ENCODE measurements at places on chromosomes 7 and 10.

DNA sequence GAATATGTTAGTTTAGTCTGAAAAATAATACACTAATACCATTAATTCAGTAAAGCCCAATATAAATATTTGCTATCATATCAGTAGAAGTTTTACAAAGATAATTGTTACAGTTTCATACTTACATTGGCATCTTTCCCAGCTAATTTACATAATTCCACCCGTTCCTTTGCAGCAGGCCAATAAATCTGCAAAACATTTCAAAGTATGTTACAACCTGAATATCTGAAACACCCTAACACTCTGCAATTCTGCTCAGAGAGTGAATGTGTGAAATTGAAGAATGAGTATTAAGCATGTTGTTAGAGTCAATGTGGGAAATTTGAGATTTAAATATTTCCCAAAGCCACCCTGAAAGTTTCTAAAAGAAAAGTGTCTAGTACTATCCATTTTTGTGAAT, 105.5 kb downstream of the SEMA3D start:
- no peak for DNase-seq

- DNase-seq = no peak
Measured at GRCh38 chr7:17140406-17140805, 158.0 kb upstream of the AHR start.

- no peak for DNase-seq
Measured at GRCh38 chr10:131746785-131747184, 154.0 kb upstream of the PPP2R2D start.

GRCh38 chr10:30929901-30930520, 101.7 kb downstream of the ZNF438 start:
- DNase-seq = no peak

GRCh38 chr7:5559576-5560240, 136.1 kb upstream of the TNRC18 start:
- no peak for DNase-seq

- DNase-seq = no peak
Measured at GRCh38 chr10:88920986-88921593, 31.5 kb downstream of the ACTA2 start.

GRCh38 chr7:89837515-89837914, 316.8 kb upstream of the STEAP1 start:
- no peak for DNase-seq

- DNase-seq = no peak
Measured at GRCh38 chr7:27158436-27159265, 2.2 kb upstream of the HOXA7 start.

- no peak for DNase-seq
Measured at GRCh38 chr7:80932536-80932935, 13.7 kb upstream of the SEMA3C start.

GRCh38 chr7:89772276-89772675, 382.0 kb upstream of the STEAP1 start:
- no peak for DNase-seq

DNA sequence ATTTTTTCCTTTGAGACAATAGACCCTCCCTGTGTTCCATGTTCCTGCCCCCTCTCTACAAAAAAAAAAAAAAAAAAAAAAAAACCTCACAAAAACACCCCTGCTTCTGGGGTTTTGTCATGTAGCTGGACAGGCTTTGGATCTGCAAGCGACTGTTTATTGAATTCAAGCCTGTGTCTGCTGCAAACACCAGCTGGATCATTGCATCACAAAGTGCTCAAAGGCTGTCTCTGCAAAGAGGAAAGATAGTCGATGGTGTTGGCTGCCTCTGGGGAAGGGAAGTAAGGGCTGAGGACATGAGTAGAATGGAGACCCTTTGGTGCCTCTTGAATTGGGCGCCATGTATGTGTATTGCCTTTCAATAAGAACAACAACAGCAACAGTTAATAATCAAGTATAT, 471.2 kb downstream of the PLXNA4 start:
- no peak for DNase-seq

DNA sequence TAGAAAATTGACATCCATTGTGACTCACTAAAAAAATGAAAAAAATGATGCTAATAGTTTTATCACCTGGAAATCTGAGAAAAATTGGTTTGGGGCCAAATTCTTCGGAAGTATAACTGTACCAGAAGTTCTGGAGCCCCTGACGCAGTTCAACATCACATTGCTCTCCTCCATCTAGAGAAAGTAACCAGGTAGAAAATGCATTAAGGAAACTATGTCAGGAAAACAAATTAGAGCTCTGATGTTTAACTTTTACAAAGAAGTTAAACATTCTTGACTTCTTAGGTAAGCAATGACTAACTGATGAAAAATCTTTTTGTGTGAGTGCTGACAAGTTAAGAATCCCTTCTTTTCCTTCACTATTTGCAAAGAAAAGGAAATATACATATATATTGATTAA, 61.1 kb upstream of the TMEM196 start:
- no peak for DNase-seq

DNA sequence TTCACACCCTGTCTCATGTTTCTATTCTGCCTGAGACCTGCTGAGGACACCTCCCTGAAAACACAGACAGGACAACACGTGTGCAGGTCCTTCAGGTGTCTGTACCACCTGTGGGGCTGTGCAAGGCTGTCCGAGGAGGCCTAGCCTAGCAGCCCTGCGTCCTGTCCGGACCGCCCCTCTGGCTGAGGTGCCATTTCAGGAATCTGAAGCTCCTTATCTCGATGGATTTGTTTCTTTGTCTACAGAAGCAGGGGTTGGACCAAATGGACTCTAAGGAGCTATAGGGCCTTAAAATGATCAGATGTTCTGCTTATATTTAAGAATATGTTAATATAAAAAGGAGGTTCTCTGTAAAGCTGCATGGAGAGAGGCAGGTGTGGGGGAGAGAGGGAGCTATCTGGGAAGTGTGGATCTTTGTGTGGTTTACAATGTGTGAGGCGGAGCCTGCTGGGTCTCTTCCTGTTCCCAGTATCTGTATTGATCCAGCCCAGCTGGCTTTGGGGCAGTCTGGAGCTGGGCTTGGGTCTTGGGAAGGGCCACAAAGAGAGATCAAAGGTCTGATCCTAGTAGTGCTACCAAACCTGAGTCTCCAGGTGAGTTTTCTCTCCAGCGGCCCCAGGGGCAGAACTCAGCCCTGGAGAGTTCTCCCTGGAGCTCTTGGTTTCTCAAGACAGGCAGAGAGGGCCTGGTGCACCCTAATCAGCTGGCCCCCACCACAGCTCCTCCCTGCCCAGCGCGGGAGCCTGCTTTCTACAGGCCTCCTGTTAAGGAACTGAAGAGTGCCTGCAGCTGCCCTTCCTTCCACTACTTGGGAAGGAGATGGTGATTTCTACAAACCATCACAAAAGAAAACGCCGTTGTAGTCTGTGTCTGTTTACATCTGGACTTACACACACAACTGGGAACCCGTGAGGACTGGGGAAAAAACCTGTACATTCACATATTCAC, 3.4 kb upstream of the MNX1 start:
- DNase-seq = no peak

DNA sequence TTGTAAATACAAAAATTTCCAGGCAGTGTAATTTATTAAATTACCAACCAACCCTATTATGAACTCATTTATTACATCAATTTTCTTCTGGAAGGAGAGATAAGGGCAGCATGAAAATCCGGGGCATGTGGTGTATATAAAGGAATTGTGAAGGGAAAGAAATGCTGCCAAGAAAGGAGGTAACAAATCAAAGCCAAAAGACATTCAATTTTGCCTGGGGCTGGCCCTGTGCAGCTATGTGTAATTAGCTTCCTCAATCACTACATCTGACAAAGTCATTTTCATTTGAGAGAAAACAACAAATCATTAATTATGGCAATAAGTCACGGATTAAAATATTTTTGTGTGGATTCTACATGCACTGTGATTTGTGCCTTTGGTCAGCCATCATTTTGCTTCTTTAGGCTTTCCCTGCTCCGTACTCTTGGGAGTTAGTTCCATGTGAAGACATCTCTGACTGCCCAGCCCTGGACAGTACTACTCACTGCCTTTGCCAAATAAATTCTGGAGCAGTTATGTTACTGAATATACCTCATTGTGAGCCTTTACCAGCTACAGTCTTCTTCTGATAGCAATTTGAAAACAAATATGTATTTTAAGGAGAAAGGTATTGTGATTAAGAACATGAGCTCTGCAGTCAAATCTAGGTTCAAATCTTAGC, 191.7 kb downstream of the RELN start:
- no peak for DNase-seq

- DNase-seq = no peak
Measured at GRCh38 chr10:95508730-95509129, 52.4 kb downstream of the SORBS1 start.

- DNase-seq = no peak
Measured at GRCh38 chr10:116836083-116836482, 13.2 kb upstream of the ENO4 start.

- DNase-seq = no peak
Measured at GRCh38 chr7:91789558-91789957, 90.9 kb downstream of the MTERF1 start.

- DNase-seq = no peak
Measured at GRCh38 chr10:128049226-128050120, 76.8 kb downstream of the MKI67 start.

GRCh38 chr7:151560243-151560642, 40.5 kb upstream of the RHEB start:
- DNase-seq = no peak

- no peak for DNase-seq
Measured at GRCh38 chr7:28176645-28177044, 4.0 kb downstream of the JAZF1 start.

- no peak for DNase-seq
Measured at GRCh38 chr10:6045314-6045848, 16.8 kb downstream of the IL2RA start.

DNA sequence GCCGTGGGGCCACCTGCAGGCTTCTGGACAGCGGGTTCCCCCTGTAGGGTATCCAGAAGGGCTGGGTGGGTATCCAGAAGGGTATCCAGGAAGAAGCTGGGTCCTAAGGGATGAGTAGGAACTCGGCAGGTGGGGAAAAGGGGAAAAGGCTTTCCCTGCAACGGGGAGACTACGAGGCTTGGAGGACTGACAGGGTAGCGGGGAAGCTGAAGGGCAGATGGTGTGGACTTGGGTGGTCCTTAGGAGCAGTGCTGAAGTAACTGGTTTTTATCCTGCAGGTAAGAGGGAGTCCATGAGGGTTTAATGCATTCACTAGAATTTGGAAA, 525 bp downstream of the UBE2D4 start:
- no peak for DNase-seq

GRCh38 chr7:4233146-4233545, 448.9 kb upstream of the FOXK1 start:
- no peak for DNase-seq

GRCh38 chr7:108294595-108294994, 161.6 kb downstream of the NRCAM start:
- no peak for DNase-seq

GRCh38 chr10:73433538-73433867, at the start of gene MSS51:
Gene MSS51 (minus strand): TSS chr10:73433561. CDS start chr10:73428284, 5,277 bp downstream.
- no peak for DNase-seq

DNA sequence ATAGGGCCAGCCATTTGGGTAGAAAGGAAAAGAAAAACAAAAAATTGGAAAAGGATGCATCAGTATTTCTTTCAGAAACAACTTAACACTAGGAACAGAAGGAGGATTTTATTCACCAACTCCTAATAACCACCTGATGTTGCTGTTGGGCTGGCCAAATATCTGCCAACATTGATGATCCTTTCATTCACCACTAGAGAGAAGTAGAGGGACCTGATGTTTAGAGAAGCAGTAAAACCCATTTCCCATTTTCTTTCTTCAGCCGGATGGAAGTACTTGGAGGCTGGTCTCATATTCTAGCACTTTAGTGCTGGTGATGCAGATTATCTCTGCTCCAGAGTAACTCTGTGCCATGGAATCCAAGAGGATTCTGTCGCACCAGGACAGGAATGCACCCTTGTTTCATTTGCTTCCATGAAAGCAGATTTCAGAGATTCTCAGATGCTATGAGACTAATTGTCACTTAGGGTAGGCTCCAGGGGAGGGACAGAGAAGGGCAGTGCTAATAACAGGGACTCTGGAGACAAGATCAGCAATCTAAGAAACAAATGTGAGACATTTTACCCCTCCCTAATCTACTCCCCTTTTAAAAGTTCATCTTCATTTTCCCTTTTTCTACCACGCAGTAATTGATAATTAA, 3.1 kb downstream of the KLLN start:
- DNase-seq = peak; percentile 50

GRCh38 chr10:6535156-6535764, 44.8 kb downstream of the PRKCQ start:
- no peak for DNase-seq

DNA sequence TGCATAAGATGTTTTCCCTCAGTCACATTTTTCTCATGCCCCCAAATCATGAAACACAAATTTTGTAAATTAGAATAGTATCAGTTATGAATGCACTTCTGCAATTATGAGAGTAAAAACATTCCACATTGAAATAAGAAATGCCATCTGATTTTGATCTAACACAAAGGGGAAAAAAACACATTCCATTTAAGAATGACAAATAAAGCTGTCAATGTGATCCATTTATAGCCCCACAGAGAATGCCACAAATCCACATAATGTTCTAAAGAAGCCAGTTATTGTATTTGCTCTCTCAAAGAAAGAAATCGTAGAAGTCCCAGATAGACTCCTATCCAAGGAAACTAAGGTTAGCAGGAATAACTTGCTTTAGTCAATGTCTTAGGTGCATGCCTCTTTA, 48.7 kb upstream of the RHOBTB1 start:
- DNase-seq = no peak

DNA sequence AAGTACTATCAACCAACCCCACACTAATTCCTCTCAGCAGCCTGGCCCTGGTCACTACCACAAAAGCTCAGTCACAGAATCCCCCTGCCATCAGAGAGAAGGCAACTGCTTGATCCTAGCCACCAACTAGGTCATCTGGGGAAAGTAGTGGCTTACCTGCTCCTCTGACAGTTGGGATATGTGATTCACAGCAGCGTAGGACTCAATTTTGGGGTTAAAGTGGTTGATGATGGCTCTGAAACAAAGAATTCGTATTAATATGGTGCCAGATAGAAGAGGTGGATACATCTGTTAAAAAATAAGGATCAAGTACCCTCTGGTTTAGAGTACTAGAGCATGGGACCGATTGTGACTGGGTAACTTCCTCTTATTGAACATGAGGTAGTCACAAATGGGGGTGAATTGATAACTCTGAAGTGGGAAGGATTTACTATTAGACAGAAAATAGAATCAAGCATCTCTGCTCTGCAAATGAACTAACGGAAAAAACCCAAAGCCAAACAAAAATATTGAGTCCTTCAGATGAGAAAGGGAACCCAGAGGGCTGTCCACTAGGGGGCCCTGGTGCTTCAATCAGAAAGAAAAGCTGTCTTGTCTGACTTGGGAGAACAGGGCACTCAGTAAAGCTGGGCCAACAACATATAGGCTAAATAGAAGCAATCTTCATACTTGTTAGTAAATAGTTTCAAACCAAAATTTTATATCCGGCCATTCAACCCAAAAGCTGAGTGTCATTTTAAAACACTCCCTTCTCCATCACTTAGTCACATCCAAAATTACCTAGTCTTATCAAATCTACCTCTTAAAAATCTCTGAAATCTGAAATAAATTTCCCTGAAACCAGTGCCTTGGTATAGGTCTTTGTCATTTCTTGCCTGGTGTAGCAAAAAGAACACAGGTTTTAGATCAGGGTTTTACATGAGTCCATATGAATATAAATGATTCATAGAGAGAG, 45.9 kb upstream of the KCNIP2 start:
- peak; percentile 43 for DNase-seq
